ENCODE measurements at places on chromosomes 5 and 9.

GRCh38 chr5:160635663-160636062 is 214.0 kb downstream of the PTTG1 start:
- no peak for DNase-seq

- peak; percentile 71 for DNase-seq
These were observed 49.6 kb upstream of the FOXE1 start for GRCh38 chr9:97803167-97804058.

DNA sequence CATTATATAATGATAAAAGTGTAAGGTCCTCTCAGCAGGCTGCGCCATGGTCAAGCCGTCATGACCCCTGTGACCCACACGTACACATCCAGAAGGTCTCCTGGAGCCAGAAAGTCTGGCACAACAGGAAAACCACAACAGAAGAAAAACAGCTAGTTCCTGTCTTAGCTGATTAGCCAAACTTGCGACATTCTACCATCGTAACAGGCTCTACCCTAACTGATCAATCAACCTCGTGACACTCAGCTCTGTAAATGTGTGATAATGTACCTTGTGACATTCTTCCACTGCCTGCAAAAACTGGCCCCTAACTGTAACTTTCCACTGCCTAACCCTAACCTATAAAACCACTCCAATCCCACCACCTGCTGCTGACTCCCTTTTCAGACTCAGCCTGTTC is 316.4 kb upstream of the TUSC1 start:
- DNase-seq = no peak

DNA sequence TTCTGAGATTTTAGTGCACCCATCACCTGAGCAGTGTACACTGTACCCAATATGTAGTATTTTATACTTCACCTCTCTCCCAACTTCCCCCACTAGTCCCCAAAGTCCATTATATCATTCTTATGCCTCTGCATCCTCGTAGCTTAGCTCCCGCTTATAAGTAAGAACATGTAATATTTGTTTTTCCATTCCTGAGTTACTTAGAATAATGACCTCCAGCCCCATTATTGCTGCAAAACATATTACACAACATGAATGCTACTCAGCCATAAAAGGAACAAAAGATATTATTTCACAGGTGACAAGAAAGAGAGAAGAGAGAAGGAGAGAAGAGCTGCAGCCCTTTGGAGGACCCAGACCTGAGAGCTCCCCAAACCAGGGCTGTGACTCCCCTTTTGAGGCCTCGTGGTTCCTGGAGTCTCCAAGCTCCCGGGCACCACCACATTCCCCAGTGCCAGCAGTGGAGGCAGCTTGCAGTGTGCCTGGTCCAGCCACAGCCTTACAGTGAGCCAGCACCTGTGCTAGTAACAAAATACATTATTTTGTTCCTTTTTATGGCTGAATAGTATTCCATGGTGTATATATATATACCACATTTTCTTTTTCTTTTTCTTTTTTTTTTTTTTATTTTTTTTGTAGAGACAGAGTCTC is 194.5 kb upstream of the DAB2 start:
- DNase-seq = no peak

- no peak for DNase-seq
These were observed 9.9 kb downstream of the ANP32B start for GRCh38 chr9:97993000-97993399.

DNA sequence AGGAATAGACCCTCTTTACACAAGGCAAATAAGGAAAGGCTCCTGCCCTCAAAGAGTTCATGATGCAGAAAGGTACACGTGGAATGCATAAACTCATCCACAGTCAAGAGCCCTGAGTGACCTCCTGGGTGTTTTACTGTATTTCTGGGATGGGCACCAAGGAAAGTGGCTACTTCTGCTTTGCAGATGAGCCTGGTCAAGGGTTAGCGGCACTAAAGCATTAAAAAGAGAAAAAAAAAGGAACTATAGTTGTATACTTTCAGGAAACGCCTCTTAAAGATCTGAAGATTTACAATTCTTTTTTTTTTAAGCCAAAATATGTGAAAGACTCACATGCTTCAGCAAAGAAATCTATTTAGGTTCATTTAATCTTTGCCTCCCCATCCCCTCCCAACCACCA is 366.2 kb upstream of the PDE4D start:
- DNase-seq = no peak

DNA sequence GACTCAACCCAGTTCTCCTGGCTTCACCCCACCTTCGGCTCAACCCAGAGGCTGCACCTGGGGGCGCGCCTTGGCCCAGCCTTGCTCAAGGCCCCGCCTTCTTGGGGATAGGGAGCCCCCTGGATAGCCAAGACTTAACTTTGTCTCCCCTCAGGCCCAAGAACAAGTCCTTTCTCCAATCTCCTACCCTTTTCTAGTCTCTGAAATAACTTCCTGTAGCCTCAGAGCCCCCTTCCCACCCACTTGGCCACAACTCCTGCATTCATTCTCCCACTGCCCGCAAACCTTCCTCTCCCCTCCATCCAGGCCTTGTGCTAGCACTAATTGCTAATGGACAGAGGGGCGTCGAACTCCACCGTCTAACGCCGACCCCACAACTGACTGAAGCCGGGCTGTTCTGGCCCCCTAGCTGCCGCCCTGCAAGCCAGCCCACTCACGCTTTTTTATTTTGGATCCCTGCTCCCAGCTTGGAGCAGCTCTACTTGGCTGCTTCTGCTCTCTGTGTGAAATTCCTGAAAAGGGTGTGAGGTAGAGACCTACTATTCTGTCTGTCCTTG is 579 bp upstream of the ASTN2 start:
- no peak for DNase-seq

DNA sequence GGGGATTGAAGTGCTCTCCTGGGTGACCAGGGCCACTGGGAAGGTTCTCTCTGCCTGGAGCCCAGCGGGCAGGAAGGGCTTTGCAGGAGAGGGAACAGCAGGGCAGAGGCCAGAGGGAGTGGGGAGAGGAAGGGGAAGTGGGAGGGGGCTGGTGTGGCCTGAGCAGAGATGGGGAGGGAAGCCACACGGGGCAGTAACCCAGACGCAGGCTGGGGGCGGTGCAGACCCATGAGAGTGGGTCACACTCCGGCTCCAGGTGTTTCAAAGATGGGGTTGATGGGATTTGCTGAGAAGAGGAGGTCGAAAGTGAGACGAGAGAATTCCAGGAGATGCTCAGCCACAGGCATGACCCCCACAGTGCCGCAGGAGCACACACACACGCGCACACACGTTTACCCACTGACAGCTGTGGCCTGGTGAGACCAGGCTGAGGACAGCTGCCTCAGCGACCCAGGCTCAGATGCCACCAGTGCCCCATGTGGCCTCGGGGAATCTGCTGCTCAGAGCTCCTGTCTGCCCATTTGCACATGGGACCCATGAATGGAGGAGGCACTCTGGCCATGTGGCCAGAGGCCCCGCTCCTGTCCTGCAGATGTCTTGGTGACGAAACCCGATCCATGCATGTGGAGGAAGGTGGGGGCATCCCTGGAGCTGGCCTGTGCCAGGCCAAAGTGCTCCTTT is 32.7 kb upstream of the FCN2 start:
- DNase-seq = no peak

GRCh38 chr5:158614951-158615350 is 484.8 kb downstream of the EBF1 start:
- DNase-seq = no peak

- no peak for DNase-seq
These were observed 74.2 kb upstream of the TNFSF8 start for GRCh38 chr9:115004545-115004944.

DNA sequence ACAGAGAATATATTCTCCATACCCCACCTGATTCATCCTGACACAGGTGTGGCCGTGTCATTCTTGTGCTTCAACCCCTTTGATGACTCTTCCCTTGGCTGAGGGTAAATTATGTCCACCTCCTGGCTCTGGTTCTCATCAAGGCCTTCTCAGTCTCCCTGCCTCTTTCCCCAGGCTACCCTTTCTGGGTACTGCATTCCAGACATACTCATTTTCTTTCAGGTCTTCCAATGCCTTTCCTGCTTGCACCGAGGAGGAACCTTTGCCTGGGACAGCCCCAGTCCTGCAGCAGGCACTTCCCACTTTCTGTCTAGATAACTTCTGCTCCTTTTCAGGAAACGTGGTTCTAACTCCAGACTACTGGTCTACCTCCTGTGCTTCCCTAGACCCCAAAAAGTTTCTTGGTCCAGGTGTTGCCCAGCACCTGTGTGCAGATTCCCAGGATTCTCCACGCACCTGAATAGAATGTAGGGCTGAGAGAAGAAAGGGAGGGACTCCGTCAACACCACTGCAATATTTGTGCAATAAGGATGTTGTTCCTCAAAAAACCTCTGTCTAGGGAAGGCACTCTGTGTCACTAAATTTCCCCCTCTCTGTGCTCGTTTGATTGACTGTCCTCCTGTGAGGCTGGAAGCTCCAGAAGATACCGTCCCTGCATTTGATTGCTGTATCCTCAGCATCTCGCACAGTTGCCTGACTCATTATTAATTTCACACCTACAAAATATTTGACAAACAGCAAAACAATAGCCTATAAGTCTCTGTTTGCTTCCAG is 255.4 kb upstream of the NFIL3 start:
- no peak for DNase-seq

- DNase-seq = no peak
These were observed 17.6 kb upstream of the VCAN start for GRCh38 chr5:83453937-83454336.

GRCh38 chr5:56080375-56081052 is 85.8 kb upstream of the IL6ST start:
- no peak for DNase-seq

DNA sequence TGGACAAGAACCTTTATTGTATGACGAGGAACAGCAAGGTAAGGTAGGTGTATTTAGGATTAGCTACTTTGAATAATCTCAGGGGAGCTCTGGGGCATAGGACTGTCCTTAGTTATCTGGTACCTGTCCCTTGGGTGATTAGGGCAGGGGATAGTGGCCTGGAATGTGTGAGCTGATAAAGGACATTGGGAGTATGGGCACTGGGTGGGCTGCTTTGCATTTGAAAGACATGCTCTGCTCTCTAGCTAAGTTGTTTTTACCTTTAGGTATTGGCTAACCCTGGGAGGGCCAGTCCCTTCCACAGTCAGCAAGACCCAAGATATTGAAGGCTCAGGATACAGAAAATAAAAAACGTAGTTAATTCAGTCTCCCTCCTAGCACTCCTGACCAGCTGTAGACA is 282.8 kb upstream of the C9orf72 start:
- DNase-seq = no peak

DNA sequence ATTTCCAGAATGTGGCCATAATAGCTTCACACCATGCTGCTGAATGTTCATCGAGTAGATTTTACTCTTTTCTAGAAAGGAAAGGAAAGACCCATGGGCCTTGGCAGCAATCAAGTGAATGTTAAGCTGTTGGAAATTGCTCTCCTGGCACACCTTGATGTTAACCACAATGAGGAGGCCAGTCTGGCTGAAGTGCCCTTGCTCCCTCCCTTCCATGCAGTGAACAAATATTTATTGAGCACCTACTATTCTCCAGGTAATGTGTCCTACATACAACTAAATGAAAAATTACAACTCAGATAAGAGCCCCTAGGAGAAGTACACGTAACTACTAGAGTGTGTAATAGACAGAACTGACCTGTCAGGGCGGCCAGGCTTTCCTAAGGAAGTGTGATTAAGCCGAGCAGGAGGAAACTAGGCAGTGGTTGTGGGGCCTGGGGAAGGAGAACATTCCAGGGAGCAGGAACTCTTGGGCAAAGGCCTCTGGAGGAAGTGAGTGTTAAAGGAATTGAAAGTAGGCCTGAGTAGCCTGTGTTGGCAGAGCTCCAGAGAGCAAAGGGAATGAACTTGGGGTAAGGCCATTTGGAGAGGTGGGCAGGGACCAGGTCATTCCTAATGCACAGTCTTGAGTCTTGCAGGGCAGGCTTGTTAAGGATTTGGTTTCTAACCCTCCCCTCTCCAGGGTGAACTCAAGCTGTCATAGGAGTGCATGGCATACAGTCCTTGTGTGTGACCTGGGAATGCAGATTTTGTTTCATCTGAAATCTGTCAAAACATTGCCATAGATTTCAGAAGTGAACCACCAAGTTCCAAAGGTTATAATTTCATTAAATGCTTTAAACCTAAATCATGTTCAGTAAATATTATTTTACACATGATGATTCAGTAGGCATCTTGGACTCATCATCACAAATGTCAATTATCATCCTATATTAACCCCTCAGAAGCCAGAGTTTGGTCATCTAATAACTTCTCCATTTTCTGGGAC is 9.0 kb upstream of the ZSWIM6 start:
- no peak for DNase-seq

GRCh38 chr5:74420220-74420619 is 220.3 kb downstream of the ENC1 start:
- no peak for DNase-seq

DNA sequence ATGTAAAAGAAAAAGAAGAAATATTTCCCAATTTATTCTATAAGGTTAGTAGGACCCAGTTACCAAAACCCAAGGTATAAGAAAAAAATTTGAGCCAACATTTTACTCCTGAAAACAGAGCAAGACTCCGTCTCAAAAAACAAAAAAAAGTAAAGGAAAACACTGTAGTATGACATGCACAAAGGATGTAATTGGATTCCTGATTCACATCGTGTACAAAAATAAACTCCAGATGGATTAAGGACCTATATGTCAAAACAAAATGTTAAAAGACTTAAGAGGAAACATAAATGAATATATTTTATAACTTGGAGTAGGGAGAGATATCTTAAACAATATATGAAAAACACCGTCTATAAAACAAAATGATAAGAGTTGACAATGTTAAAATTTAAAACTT is 13.8 kb downstream of the PHYKPL start:
- DNase-seq = no peak

GRCh38 chr5:64853777-64854176 is 85.0 kb downstream of the CWC27 start:
- no peak for DNase-seq

- DNase-seq = no peak
These were observed 47.5 kb downstream of the SAXO1 start for GRCh38 chr9:18985464-18985951.

- DNase-seq = no peak
These were observed 193.0 kb downstream of the PRR16 start for GRCh38 chr5:120657104-120657503.

Measured in activated T-cell treated with anti-CD3 and anti-CD28 coated beads for 4 hours (primary cell).